ENCODE measurements at places on chromosomes 3 and 15.

GRCh38 chr3:7280318-7280717 lies 419.4 kb downstream of the GRM7 start:
- DNase-seq, result no peak

- no peak for DNase-seq
These were observed 194.2 kb downstream of the EBLN2 start for GRCh38 chr3:73255609-73256029.

DNA sequence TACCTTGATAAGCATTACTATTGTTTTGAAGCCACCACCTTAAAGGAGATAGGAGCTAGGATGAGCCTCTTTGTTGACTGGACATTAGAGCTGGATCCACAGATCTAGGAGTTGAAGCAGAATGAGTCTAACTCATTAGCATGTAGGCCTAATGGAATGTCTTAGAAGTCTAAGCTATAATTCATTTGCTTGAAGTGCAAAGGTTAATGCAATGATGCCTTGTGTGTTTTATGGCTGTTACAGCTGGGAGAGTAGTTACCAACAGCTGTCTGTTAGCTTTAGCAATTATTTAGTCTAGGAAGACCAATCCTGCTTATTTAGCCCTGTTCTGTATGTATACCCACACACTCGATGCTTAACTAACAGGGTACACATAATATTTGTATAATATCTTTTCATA lies 419.3 kb downstream of the TUSC7 start:
- no peak for DNase-seq

DNA sequence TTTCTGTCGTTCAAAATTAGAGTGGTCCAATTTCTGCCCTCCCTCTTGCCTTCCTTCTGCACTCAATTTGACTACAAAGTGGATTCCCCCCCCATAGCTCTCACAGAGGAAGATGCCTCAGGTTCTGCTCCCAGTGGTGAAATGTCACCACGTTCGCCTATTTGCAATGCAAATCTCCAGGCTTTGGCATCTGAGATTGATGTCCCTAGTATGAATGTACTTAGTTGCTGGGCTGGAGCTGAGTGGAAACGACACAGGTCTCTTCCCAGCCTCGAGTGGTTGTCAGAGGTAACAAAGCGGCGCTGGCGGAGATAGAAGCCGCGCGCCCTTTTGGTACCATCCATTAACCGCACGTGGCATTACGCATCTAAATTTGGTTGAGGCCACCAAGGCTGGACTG lies 860.1 kb downstream of the MCTP2 start:
- DNase-seq, result no peak

GRCh38 chr15:52566889-52567288 lies 1.9 kb downstream of the ARPP19 start:
- DNase-seq, result no peak

GRCh38 chr3:8550611-8551010 lies 49.0 kb downstream of the LMCD1 start:
- no peak for DNase-seq

DNA sequence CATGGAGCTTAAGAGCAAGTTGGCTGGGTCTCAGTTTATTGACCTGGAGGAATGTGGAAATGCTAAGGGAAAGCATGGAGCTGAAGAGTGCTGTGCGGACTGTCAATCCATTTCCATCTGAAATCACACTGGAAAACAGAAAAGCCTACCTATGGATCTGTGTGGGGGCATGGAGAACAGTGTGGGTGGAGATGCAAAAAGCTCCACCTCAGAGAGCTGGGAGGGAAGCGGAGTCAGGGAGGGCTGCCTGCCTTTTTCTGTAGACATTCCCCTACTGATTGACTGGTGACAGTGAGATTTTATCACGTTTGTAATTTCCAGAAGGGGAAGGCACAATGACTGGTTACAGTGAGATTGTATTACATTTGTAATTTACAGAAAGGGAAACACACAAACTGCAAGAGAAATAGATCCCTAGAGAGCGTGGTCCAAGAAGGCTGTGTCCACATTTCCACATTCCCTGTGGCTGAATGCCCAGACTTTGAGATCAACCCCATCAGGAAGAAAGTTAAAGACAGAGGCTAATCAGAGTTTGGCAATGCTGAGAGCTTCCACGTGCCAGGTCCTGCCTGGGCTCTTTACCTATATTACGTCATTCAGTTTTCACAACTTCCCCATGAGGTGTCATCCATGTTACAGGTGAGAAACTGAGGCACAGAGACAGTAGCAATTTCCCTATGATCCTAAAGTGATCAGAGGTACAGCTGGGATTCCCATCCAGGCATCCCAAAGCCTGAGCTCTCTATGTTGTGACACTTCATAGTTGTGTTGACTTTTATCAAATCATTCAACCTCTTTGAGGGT lies 67.7 kb upstream of the NSMCE3 start:
- DNase-seq, result no peak

DNA sequence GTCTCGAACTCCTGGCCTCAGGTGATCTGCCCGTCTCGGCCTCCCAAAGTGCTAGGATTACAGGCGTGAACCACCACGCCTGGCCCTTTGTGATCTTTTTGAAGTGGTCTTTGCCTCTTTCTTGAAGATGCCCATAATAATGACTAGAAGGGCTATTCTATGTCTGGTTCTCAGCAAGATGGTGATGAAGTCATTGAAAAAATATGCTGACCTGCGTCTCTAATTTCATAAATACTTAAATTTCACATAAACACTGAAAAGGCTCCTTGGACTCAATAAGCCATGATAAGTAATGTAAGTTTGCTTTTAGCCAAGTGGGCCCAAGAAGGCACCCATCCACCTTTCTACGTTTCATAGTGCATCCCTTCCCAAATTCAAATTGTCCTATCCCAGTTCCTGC lies 775 bp upstream of the MAPK6 start:
- DNase-seq, result no peak

DNA sequence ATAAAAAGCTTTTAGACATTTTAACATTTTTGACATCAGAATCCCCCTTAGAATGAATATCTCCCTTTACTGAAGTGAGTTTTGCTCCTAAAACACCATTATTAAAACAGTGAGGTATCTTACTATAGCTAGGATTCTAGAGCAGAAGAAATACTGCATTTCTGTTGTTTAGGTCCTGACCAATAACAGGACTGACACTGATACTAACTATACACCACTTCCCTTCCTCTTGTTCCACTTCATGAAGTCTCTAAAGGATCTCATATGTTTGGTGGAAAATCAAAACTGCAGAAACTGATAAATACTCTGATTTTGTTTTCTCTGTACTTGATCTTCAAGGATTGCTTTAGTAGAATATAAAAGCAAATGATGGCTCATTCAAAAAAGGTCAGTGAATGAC lies 230.7 kb downstream of the SUCLG2 start:
- DNase-seq, result no peak
